ENCODE measurements at places on chromosomes 11 and 22.
A peak's percentile ranks its signal among the peaks of the same experiment; 100 is the strongest.

GRCh38 chr11:102332611-102332994, 14.4 kb upstream of the BIRC2 start:
- H3K4me1 ChIP-seq, result peaks cover 29% of the 10 kb centered on the region
- peaks cover 51% of the 10 kb centered on the region for H3K36me3 ChIP-seq
- DNase-seq, result no peak
- no peaks in the 10 kb centered on the region for H3K27me3 ChIP-seq

DNA sequence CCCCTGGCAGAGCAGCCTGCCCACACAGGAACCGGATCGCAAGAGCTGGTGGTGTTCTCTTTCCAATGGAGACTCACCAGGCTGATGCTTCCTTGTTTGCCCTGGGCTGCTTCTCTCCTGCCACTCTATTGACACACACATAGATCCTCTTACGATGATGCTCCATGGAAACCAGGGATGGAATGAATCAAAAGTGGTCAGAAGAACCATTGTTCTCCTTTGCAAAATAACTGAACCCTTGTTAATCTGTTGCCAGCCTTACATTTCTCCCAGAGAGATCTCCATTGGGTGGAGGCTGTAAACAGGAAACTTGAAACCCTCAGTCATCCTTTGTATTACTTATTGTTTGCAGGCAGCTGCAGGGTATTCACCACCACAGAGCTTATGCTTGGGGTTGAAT, 24.6 kb upstream of the LDLRAD3 start:
- H3K27ac ChIP-seq, result no peak overlapping the region
- H3K4me3 ChIP-seq, result no peak overlapping the region
- peaks cover 5% of the 10 kb centered on the region for H3K27me3 ChIP-seq

- no peak overlapping the region for H3K27ac ChIP-seq
- no peaks in the 10 kb centered on the region for H3K4me1 ChIP-seq
These were observed 28.9 kb upstream of the DRD2 start for GRCh38 chr11:113504071-113504470.

GRCh38 chr11:118911880-118912741, 13.6 kb downstream of the BCL9L start:
- H3K36me3 ChIP-seq, result peaks cover 8% of the 10 kb centered on the region
- peak; percentile 55 for DNase-seq
- peak overlapping the region; percentile 91 for H3K27ac ChIP-seq
- H3K4me3 ChIP-seq, result peak overlapping the region; percentile 70
- no peaks in the 10 kb centered on the region for H3K27me3 ChIP-seq

- H3K36me3 ChIP-seq, result peaks cover 39% of the 10 kb centered on the region
- H3K4me1 ChIP-seq, result peaks cover 40% of the 10 kb centered on the region
- DNase-seq, result no peak
- peak overlapping the region; percentile 98 for H3K4me3 ChIP-seq
These were observed 3.1 kb downstream of the EIF3M start for GRCh38 chr11:32586576-32587190.

DNA sequence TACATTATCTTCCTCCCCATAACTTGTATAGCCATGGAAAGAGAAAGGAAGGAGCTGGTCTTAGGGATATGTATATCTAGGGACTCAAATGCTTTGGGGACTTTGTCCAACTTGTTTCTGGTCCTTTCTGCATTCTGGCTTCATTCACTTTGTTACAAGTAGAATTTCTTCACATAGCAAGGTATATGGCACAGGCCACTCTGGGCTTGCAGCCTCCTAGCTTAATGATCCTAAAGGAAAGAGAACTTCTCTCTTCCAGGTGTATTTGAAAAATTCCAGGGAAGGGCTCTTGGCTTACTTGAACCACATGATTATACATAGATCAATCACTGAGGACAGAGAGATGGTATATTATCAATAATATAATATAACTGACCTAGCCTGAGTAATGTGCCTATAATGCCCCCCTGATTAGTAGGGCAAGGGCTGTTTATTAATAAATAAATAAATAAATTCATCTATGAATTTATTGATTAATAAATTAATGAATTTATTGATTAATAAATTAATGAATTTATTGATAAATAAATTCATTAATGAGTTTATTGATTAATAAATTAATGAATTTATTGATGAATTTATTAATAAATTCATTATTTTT, 48.2 kb upstream of the CEP295 start:
- no peaks in the 10 kb centered on the region for H3K36me3 ChIP-seq
- H3K4me1 ChIP-seq, result no peaks in the 10 kb centered on the region
- H3K4me3 ChIP-seq, result no peak overlapping the region
- peaks cover 2% of the 10 kb centered on the region for H3K27me3 ChIP-seq
- H3K27ac ChIP-seq, result no peak overlapping the region

GRCh38 chr11:73565804-73566203, 32.1 kb downstream of the FAM168A start:
- no peak overlapping the region for H3K27ac ChIP-seq
- H3K4me3 ChIP-seq, result no peak overlapping the region
- H3K36me3 ChIP-seq, result peaks cover 3% of the 10 kb centered on the region
- no peaks in the 10 kb centered on the region for H3K4me1 ChIP-seq
- no peaks in the 10 kb centered on the region for H3K27me3 ChIP-seq
- DNase-seq, result no peak

GRCh38 chr11:36452236-36452940, 57.7 kb downstream of the TRAF6 start:
- H3K27ac ChIP-seq, result peak overlapping the region; percentile 37
- H3K4me3 ChIP-seq, result peak overlapping the region; percentile 38
- no peaks in the 10 kb centered on the region for H3K27me3 ChIP-seq
- peaks cover 54% of the 10 kb centered on the region for H3K4me1 ChIP-seq
- DNase-seq, result no peak

- H3K27ac ChIP-seq, result no peak overlapping the region
- no peaks in the 10 kb centered on the region for H3K27me3 ChIP-seq
- no peak for DNase-seq
- H3K4me3 ChIP-seq, result no peak overlapping the region
- H3K36me3 ChIP-seq, result no peaks in the 10 kb centered on the region
These were observed 1004.1 kb downstream of the OPCML start for GRCh38 chr11:132528181-132528580.

DNA sequence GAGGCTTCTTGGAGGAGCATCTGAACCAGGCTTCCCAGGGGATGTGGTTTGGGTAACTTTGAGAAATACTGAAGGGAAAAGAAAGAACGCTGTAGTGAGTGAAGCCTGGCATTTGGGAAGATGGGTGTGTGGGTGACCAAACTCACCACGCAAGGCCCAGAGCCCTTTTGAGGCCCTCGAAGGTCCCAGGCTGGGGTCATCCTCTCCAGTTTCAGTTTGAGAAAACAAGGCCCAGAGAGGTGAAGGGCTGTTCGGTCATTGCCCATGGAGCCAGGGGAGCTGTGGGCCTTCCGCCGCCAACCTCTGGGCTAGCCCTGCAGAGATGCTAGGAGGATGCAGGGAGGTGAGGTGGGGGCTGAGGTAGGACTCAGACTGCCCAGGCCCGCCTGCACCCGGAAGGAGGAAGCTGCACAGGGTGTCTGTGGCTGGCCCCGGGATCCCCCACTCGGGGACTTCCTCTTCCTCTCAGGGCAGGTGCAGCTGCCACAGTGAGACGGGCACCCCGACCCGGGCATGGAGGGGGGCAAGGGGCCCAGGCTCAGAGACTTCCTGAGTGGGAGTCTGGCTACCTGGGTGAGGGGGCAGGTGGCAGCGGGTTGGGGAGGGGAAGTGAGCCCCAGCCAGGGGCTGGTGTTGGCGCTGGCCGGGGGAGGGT, at the start of gene CCDC88B:
Gene CCDC88B (plus strand): TSS at position 451 of the 655 bp plus-strand sequence. CDS start 63 bp downstream, at position 514.
- DNase-seq, result peak; percentile 82
- peak within 1 kb of the TSS; percentile 91 for H3K4me3 ChIP-seq
- H3K36me3 ChIP-seq, result peaks cover 8% of the 10 kb centered on the region
- peak within 1 kb of the TSS; percentile 94 for H3K27ac ChIP-seq

DNA sequence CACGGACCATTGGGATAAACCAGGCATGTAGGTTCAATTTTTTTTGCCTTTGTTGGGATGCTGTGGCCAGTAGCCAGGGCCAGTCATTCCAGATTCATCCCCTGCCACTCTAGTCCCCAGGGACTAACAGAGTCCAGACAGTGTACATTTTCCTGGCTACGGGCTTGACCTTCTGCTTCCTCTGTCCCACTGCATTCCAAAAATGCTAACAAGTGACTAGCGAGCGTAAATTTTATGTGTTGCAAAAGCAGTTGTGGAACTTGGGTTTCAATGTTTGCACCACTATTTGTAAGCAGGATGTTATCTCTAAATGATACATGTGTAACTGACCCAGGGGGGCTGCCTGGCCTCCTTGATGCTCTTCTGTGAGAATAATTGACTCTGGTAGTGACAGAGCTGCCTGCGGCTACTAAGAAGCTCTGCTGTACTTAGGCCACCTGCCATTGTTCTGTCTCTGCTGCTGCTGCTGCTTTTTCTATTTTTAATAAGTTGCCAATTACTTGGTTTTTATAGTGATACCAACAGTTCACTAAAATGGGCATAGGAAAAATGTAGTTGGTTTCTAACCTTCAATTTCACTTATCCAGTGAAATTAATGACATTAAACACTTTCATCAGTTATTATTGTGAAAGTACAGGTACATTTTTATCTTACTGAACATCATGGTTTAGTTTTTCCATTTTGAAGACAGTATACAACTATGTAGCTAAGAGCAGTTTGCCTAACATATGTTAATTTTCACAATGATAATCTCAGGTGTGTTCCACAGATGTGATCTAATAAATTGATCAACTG, 26.8 kb downstream of the TNRC6B start:
- no peak overlapping the region for H3K4me3 ChIP-seq
- H3K27ac ChIP-seq, result no peak overlapping the region
- DNase-seq, result no peak

GRCh38 chr11:1310772-1311468, 1.5 kb upstream of the TOLLIP start:
- peaks cover 33% of the 10 kb centered on the region for H3K27me3 ChIP-seq
- H3K4me3 ChIP-seq, result peak overlapping the region; percentile 82
- H3K4me1 ChIP-seq, result peaks cover 19% of the 10 kb centered on the region
- H3K27ac ChIP-seq, result peak overlapping the region; percentile 87

- peak overlapping the region; percentile 96 for H3K27ac ChIP-seq
- peak; percentile 38 for DNase-seq
- peak overlapping the region; percentile 99 for H3K4me3 ChIP-seq
- H3K27me3 ChIP-seq, result no peaks in the 10 kb centered on the region
- H3K36me3 ChIP-seq, result peaks cover 71% of the 10 kb centered on the region
These were observed 634 bp downstream of the TIMM8B start for GRCh38 chr11:112085822-112086421.

- no peak overlapping the region for H3K27ac ChIP-seq
- H3K27me3 ChIP-seq, result peaks cover 2% of the 10 kb centered on the region
- no peaks in the 10 kb centered on the region for H3K4me1 ChIP-seq
- H3K36me3 ChIP-seq, result no peaks in the 10 kb centered on the region
These were observed 110.9 kb upstream of the B3GAT1 start for GRCh38 chr11:134522782-134523570.

- peaks cover 25% of the 10 kb centered on the region for H3K36me3 ChIP-seq
- H3K4me1 ChIP-seq, result peaks cover 47% of the 10 kb centered on the region
- peaks cover 3% of the 10 kb centered on the region for H3K27me3 ChIP-seq
- no peak overlapping the region for H3K27ac ChIP-seq
- no peak for DNase-seq
These were observed 4.1 kb downstream of the BRMS1 start for GRCh38 chr11:66340596-66341501.

DNA sequence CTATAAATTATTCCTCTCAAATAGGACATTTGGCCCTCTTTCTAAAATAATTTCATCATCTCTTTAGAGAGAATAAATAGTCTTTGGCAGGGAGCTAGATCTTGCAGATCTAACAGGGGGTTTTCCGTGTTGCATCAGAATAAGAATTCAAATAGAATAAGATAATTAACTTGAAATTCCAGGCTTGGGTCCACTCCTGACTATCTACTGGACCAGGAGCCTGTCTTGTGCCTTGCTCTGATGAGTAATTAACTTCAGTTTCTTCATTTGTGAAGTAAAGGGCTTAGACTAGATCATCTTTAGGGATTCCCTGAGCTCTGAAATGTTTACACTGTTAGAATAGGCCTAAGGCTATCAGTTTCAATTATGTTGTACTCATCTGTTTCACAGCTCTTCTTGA, 23.5 kb upstream of the TMEM123 start:
- DNase-seq, result no peak
- H3K27me3 ChIP-seq, result peaks cover 2% of the 10 kb centered on the region
- peaks cover 5% of the 10 kb centered on the region for H3K36me3 ChIP-seq
- H3K4me3 ChIP-seq, result no peak overlapping the region

- H3K4me3 ChIP-seq, result no peak overlapping the region
- H3K27me3 ChIP-seq, result no peaks in the 10 kb centered on the region
- no peaks in the 10 kb centered on the region for H3K4me1 ChIP-seq
These were observed 118.8 kb downstream of the MPPED1 start for GRCh38 chr22:43530349-43531201.

GRCh38 chr11:94201004-94201465, 72.4 kb downstream of the PANX1 start:
- H3K27me3 ChIP-seq, result peaks cover 7% of the 10 kb centered on the region
- H3K36me3 ChIP-seq, result no peaks in the 10 kb centered on the region
- H3K27ac ChIP-seq, result no peak overlapping the region
- H3K4me1 ChIP-seq, result no peaks in the 10 kb centered on the region
- no peak overlapping the region for H3K4me3 ChIP-seq

DNA sequence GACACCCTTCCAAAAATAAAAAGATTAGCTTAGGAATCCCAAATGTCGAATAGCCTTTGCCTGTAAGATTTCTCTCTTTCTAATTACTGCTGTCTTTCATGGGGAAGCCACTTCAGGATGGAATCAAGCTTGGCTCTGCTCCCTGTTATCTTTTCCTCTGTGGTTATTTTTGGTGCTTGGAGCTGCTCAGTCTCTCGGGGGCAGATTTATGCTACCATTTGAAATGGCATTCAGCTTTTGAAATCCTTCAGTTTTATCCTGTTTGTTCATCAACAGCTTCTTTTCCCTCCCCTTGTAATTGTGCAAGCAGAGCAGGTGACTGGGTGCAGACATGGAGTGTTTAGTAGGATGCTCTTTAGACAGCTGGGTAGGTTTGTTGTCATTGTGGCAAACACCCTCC, 111.0 kb downstream of the DBX1 start:
- H3K27ac ChIP-seq, result no peak overlapping the region
- no peak for DNase-seq
- no peak overlapping the region for H3K4me3 ChIP-seq
- H3K4me1 ChIP-seq, result no peaks in the 10 kb centered on the region
- H3K27me3 ChIP-seq, result no peaks in the 10 kb centered on the region

DNA sequence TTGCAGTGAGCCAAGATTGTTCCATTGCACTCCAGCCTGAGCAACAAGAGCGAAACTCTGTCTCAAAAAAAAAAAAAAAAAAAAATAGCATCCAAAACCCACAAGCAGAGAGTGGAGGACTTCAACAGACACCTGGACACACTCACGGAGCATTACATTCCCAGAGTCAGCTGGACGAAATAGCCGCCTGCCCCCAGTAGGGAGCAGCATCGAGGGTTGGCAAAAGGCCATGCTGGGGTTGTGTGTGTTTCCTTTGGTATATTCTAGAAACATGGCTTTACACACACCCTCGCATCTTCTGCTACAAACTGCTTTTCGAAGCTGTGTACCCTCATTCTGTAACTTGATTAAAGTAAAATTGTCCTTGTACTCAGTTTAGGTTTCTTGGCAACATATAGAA, 5.3 kb downstream of the ADA2 start:
- H3K27ac ChIP-seq, result no peak overlapping the region
- H3K4me3 ChIP-seq, result no peak overlapping the region
- H3K4me1 ChIP-seq, result peaks cover 50% of the 10 kb centered on the region
- DNase-seq, result peak; percentile 31
- H3K36me3 ChIP-seq, result peaks cover 6% of the 10 kb centered on the region
